ENCODE measurements at places on chromosomes 4 and X.

DNA sequence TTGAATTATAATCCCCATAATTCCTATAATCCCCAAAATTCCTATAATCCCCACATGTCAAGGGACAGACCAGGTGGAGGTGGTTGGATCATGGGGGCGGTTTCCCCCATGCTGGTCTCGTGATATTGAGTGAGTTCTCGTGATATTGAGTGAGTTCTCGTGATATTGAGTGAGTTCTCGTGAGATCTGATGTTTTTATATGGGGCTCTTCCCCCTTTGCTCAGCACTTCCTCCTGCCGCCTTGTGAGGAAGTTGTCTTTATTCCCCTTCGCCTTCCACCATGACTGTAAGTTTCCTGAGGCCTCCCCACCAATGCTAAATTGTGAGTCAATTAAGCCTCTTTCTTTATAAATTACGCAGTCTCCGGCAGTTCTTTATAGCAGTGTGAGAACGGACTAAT is 36.6 kb upstream of the GPR78 start:
- no peak for DNase-seq

DNA sequence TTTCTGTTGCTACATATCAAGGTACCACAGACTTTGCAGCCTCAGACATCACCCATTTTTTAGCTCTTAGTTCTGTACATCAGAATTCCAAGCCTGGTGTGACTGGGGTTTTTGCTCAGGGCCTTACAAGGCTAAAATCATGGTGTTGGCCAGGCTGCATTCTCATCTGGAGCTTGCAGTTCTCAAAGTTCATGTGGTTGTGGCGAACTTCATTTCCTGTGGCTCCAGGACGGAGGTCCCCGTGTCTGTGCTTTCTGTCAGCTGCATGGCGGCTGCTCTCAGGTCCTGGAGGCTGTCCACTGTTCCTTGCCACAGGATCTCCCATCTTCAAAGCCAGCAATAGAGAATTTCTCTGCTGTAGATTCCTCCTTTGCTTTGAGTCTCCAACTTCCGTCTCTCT is 157.4 kb downstream of the STIM2 start:
- DNase-seq, result no peak

GRCh38 chr4:3287972-3288570 is 4.8 kb upstream of the RGS12 start:
- DNase-seq, result no peak

GRCh38 chr4:113835005-113835404 is 73.5 kb upstream of the CAMK2D start:
- DNase-seq, result no peak

Measured in activated T-helper 9 cell treated with anti-CD3 and anti-CD28 coated beads, Interleukin-2, amount 50 U/mL, for 16 hours (primary cell).